ENCODE measurements at places on chromosomes 5 and 9. TPM values are rescaled to one million over a fixed set of nuclear protein-coding genes. Genes with fewer than 3 reads are reported as not detected.
A peak's percentile ranks its signal among the peaks of the same experiment; 100 is the strongest.

Gene C5orf34
- total RNA-seq, result 1.2 TPM

GRCh38 chr5:154771383-154771901 is 16.3 kb downstream of the LARP1 start:
- H3K27me3 ChIP-seq, result no peaks in the 10 kb centered on the region
- no peaks in the 10 kb centered on the region for H3K36me3 ChIP-seq
- peak overlapping the region; percentile 61 for H3K27ac ChIP-seq

Gene SLCO6A1
- total RNA-seq, result not detected

GRCh38 chr5:174636094-174636493 is 88.3 kb upstream of the MSX2 start:
- H3K4me1 ChIP-seq, result no peaks in the 10 kb centered on the region
- no peak overlapping the region for H3K27ac ChIP-seq
- DNase-seq, result no peak
- H3K4me3 ChIP-seq, result no peak overlapping the region

Gene PCDHGA7
- 0.87 TPM for total RNA-seq

DNA sequence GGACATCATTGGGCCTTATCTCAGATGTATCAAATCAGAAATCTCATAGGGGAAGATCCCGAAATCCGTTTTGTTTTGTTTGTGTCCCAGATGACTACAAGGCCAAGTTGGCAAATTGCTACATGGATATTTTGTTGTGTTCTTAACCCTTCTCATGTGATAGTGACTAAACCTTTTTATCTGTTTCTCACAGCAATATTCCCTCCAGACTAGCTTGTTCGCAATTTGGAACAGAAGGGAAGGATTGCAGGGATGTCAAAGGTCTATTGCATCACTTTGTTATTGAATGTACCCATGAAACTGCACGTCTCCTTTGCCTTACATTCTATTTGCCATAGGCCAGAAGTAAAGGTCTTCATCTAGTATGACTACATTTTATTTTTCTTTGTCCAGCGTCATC is 453.9 kb downstream of the NFIB start:
- no peak for DNase-seq
- no peak overlapping the region for H3K27ac ChIP-seq
- H3K36me3 ChIP-seq, result no peaks in the 10 kb centered on the region
- no peaks in the 10 kb centered on the region for H3K27me3 ChIP-seq
- peaks cover 12% of the 10 kb centered on the region for H3K4me1 ChIP-seq
- no peak overlapping the region for H3K4me3 ChIP-seq

Gene DNM1
- total RNA-seq, result 21.6 TPM

DNA sequence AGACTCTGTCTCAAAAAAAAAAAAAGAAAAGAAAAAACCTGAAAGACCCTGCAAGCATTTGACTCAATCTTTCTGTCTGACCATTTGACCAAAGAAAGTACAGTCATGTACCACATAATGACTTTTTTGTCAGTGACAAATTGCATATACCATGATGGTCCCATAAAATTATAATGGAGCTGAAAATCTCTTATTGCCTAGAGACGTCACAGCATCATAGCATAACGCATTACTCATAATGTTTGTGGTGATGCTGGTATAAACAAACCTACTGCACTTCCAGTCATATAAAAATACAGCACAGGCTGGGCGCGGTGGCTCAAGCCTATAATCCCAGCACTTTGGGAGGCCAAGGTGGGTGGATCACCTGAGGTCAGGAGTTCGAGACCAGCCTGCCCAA is 10.5 kb downstream of the ECM2 start:
- no peaks in the 10 kb centered on the region for H3K4me1 ChIP-seq
- DNase-seq, result no peak
- H3K4me3 ChIP-seq, result no peak overlapping the region
- no peaks in the 10 kb centered on the region for H3K36me3 ChIP-seq

DNA sequence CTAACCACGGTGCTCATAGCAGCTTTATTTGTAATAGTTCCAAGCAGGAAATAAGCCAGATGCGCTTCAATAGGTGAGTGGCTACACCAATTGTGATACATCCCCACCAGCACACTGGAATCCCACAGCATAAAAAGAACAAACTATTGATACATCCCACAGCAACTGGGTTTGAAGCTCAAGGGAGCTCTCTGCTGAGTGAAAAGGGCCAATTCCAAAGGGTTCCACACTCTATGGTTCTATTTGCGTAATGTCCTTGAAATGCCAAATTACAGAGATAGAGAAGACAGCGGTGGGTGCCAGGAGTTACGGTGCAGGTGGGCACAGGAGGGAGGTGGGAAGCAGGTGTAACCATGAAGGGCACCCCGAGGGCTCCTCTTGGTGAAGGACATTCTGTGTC is 155.3 kb upstream of the PPP1R26 start:
- no peaks in the 10 kb centered on the region for H3K36me3 ChIP-seq
- H3K4me1 ChIP-seq, result no peaks in the 10 kb centered on the region
- DNase-seq, result no peak
- no peak overlapping the region for H3K4me3 ChIP-seq
- H3K27me3 ChIP-seq, result peaks cover 55% of the 10 kb centered on the region
- no peak overlapping the region for H3K27ac ChIP-seq

GRCh38 chr5:125109293-125109692 is 362.9 kb upstream of the ZNF608 start:
- no peaks in the 10 kb centered on the region for H3K36me3 ChIP-seq
- DNase-seq, result no peak

- H3K27me3 ChIP-seq, result no peaks in the 10 kb centered on the region
- peaks cover 87% of the 10 kb centered on the region for H3K36me3 ChIP-seq
- no peaks in the 10 kb centered on the region for H3K4me1 ChIP-seq
- no peak overlapping the region for H3K27ac ChIP-seq
- no peak overlapping the region for H3K4me3 ChIP-seq
- DNase-seq, result no peak
These were observed 25.1 kb downstream of the ERAP2 start for GRCh38 chr5:96901384-96901783.

- H3K4me1 ChIP-seq, result peaks cover 65% of the 10 kb centered on the region
- no peak for DNase-seq
- H3K27ac ChIP-seq, result peak overlapping the region; percentile 62
- H3K36me3 ChIP-seq, result peaks cover 22% of the 10 kb centered on the region
- no peak overlapping the region for H3K4me3 ChIP-seq
These were observed 4.3 kb downstream of the SH3GLB2 start for GRCh38 chr9:129023908-129024233.

Gene SV2C
- 1.3 TPM for total RNA-seq

DNA sequence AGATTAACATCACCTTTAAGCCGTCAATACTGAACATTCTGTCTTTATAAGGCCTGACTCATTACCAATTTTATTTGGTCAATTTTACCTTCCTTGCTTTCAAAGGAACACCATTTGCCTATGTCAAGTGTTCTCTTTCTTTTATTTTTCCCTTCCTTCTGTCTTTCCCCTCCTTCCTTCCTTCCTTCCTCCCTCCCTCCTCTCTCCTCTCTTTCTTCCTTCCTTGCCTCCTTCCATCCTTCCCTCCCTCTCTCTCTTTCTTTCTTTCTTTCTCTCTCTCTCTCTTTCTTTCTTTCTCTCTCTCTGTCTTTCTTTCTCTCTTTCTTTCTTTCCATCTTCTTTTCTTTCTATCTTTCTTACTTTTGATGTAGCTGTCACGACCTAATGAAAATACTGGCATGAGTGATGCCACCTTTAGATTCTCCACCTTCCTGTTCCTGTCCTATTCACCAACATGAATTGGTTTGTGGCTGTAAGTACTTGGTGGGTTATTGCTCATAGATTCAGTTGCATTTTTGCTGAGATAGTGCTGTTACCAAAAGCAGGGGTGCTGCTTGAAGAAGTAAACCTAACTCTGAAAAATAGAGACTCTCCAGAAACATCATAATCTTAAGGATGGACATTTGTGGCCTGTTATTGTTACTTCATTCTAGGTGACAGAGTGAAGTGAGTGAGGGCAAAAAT is 33.8 kb downstream of the DOCK8 start:
- H3K4me1 ChIP-seq, result no peaks in the 10 kb centered on the region
- no peak overlapping the region for H3K4me3 ChIP-seq
- H3K36me3 ChIP-seq, result no peaks in the 10 kb centered on the region
- DNase-seq, result no peak
- no peaks in the 10 kb centered on the region for H3K27me3 ChIP-seq

Gene CDH18
- not detected for total RNA-seq

- peaks cover 62% of the 10 kb centered on the region for H3K36me3 ChIP-seq
- peak overlapping the region; percentile 36 for H3K27ac ChIP-seq
- H3K4me3 ChIP-seq, result no peak overlapping the region
- H3K4me1 ChIP-seq, result peaks cover 7% of the 10 kb centered on the region
These were observed 107.8 kb downstream of the THBS4 start for GRCh38 chr5:80142996-80143395.

Gene FABP6
- not detected for total RNA-seq

DNA sequence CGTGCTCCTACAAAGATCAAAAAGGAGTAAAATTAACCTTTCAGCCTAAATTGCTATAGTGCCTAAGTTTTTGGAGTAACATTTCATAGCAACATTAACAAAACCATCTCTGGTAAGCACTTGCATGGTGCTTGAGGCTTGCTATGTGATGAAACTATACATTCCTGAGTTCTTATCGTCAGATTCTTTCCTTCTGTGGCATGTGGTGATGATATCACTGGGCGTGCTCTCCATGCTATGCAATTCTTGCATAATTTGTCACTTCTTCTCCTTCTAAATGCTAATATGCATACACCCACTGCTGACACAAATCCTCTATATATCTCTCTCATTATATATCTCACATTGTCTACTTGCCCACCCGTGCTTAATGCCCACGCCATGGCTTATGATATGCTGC is 2019.9 kb downstream of the MAT2B start:
- H3K27ac ChIP-seq, result no peak overlapping the region
- DNase-seq, result no peak
- no peaks in the 10 kb centered on the region for H3K27me3 ChIP-seq
- no peaks in the 10 kb centered on the region for H3K36me3 ChIP-seq

- H3K36me3 ChIP-seq, result no peaks in the 10 kb centered on the region
- DNase-seq, result no peak
- no peak overlapping the region for H3K27ac ChIP-seq
- no peaks in the 10 kb centered on the region for H3K27me3 ChIP-seq
These were observed 785.5 kb upstream of the DMAC1 start for GRCh38 chr9:8585036-8585435.

Gene APBA1
- 5.3 TPM for total RNA-seq

DNA sequence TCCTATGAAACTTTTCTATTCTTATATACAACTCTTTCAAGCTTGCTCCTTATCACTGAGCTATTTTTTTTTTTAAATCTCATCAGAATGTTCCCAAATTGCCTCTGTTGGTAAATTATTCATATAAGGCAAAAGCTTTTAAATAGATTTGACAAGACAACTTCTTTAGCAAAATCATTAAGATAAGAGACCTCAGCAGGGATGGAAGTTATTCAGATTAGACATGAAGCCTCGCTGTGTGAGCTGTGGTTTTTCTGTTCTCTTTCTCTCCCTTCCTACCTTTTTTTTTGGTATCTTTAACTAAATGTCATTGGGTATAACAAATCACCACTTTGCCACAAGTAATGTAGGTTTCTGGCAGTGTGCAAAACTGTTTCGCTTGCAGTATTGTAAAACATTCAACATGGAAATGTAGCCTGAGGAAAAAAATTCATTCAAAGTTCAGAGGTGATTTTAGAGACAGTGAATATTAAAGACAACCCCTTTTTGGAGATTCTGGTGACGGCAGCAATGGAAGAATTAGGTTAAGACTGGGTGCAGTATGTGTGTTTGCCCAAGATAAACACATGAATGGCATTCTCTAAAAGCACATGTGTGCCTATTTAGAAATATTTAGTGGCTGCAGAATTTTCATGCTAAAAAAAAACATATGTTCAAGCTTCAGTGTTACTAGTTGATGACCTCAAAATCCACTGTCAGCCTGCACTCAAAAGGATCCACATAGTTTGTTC is 467.1 kb downstream of the ZNF608 start:
- peaks cover 30% of the 10 kb centered on the region for H3K4me1 ChIP-seq
- no peak for DNase-seq
- no peak overlapping the region for H3K27ac ChIP-seq
- no peaks in the 10 kb centered on the region for H3K27me3 ChIP-seq
- no peak overlapping the region for H3K4me3 ChIP-seq
- no peaks in the 10 kb centered on the region for H3K36me3 ChIP-seq

- no peaks in the 10 kb centered on the region for H3K27me3 ChIP-seq
- no peak overlapping the region for H3K4me3 ChIP-seq
- H3K4me1 ChIP-seq, result no peaks in the 10 kb centered on the region
These were observed 155.5 kb downstream of the FGF10 start for GRCh38 chr5:44233691-44234090.

- no peak overlapping the region for H3K27ac ChIP-seq
- no peak overlapping the region for H3K4me3 ChIP-seq
- DNase-seq, result no peak
- H3K36me3 ChIP-seq, result no peaks in the 10 kb centered on the region
- H3K27me3 ChIP-seq, result no peaks in the 10 kb centered on the region
These were observed 711.5 kb downstream of the CETN3 start for GRCh38 chr5:89698028-89698427.

Gene NKD2
- total RNA-seq, result 13.6 TPM

GRCh38 chr5:173664154-173664526 is 47.7 kb upstream of the BOD1 start:
- no peaks in the 10 kb centered on the region for H3K4me1 ChIP-seq
- H3K36me3 ChIP-seq, result no peaks in the 10 kb centered on the region
- no peaks in the 10 kb centered on the region for H3K27me3 ChIP-seq
- H3K27ac ChIP-seq, result no peak overlapping the region

DNA sequence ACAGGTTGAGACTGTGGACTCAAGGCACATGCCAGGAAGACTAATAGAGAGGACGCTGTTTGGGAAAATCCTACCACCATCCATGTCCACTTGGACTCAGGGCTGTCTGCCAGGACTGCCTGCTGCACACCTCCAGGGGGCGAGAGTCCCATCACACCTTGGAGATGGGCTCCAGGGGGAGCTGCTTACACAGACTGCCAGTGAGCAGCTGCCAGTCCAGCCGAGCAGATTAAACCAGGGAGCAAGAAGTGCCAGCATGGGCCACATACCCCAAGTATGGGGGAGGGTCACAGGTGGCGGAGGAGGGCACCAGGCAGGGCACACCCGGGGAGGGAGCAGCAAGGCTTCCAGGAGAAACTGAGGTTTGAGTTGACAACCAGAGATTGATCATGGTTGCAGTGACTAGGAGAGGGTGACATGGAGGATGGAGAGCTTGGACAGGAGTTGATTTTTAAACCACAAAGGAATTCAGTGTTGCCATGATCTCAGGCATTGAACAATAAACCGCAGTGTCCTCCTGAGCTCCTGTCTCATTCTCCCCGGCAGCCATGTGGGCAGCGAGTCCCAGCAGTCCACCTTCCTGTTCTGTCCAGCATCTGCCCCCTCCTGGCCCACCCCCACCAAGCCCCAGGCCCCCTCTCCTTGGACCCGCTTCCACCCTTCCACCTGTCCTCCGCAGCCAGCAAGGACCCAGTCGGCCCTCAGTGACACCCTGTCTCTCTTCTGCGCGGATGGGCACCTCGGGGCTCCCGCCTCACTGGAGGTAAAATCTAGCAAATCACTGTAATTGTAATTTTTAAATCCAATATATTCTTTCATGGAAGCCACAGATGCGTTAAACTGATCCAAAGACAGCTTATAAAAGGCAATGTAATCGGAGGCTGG is 3.1 kb upstream of the VAV2 start:
- H3K4me1 ChIP-seq, result peaks cover 27% of the 10 kb centered on the region
- no peak overlapping the region for H3K27ac ChIP-seq
- no peak for DNase-seq
- peaks cover 3% of the 10 kb centered on the region for H3K27me3 ChIP-seq

DNA sequence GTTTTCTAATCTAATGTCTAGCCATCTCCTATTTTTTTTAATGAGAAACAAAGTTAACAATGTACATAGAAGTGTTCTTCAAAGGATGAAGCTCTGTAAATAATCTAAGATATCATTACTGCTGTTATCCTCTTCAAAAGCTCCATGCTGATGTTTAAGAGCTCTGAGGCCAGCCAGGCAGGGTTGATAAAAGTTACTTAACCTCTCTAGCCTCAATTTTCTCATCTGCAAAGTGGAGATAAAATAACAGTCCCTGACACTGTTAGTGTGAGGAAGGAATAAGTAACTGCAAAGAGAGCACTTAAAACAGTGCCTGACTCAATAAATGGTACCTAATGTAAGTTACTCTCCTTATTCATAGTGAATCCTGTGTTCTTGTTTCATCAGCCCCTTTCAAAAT is 60.1 kb downstream of the LHFPL2 start:
- no peak for DNase-seq
- H3K36me3 ChIP-seq, result no peaks in the 10 kb centered on the region
- H3K4me1 ChIP-seq, result peaks cover 15% of the 10 kb centered on the region
